NCI-H460 (cell line): ENCODE measurements at places on chromosomes 13 and 19. TPM values are rescaled to one million over a fixed set of nuclear protein-coding genes. Genes with fewer than 3 reads are reported as not detected.

GRCh38 chr19:35712567-35713505 is 5.0 kb upstream of the KMT2B start:
- no peak for DNase-seq

- DNase-seq = no peak
Observed at GRCh38 chr19:1845642-1846041, 2.6 kb downstream of the REXO1 start.

GRCh38 chr19:21308773-21309172 is 20.4 kb downstream of the ZNF708 start:
- no peak for DNase-seq

- no peak for DNase-seq
Observed at GRCh38 chr19:29576046-29576606, 30.0 kb upstream of the POP4 start.

- DNase-seq = no peak
Observed at GRCh38 chr19:38375098-38375493, 725 bp downstream of the PSMD8 start.

- DNase-seq = no peak
Observed at GRCh38 chr19:46803555-46803954, 15.2 kb upstream of the SLC1A5 start.

GRCh38 chr13:75153834-75154233 is 328.1 kb downstream of the TBC1D4 start:
- DNase-seq = no peak

- DNase-seq = peak; percentile 97
Observed at GRCh38 chr13:44306371-44307192, 67.0 kb upstream of the SERP2 start.

- DNase-seq = no peak
Observed at GRCh38 chr13:110562696-110563462, 1.4 kb upstream of the RAB20 start.

DNA sequence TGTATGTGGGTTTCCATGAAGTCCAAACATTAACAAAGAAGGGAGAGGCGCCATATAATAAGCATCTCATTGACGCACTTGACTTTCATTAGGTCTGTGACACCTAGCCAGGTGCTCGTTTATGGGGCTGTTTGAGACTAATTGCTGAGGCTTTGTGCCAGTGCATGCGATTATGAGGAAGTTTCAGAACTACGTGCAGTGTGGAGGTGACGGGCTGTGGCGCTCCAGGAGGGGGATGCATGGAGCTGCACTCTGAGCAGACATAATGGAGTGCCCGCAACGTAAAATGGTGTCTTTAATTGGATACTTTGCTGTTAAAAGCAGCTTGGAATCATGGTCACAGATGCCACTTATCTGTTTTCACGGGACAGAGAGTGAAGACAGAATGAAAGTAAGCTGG is 223.2 kb downstream of the FGF9 start:
- DNase-seq = no peak

GRCh38 chr13:65940720-65941119 is 1289.4 kb downstream of the PCDH9 start:
- DNase-seq = no peak

DNA sequence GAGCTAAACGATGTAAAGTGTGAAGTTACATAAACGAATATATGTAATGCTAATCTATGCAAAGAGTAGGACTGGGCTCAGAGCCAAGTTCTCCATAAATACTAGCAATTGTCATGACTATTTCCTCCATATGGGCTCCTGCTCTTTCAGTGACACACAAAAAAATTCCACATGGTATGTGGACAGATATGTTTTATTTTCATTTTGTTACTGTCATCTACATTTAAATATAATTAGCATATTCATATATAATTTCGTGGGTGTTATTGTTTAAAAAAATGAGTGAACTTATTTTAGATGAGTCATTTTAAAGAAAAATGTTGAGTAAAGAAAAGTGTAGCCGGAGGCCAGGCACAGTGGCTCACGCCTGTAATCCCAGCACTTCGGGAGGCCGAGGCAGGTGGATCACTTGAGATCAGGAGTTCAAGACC is 5.0 kb upstream of the IGSF23 start:
- no peak for DNase-seq

- peak; percentile 36 for DNase-seq
Observed at GRCh38 chr19:14450168-14450874, 17.2 kb downstream of the PKN1 start.

DNA sequence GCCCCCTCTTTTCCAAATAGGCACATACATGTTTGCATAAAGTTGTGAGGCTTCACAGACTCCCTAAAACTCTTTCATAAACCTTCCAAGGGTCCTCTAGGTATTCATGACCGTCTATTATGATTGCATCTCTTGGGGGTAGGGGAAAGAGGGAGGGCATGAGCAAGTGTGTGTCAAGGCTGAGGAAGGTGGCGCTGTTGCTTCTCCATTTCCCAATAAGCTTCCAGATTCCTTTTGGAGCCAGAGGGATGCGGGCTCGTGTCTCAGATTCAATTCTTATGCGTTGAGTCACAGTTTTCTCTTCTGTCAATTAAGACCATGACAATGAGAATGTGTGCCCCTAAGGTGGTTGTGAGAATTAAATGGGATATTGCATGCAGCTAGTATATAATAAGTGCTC is 51.0 kb upstream of the CYP2A7 start:
- DNase-seq = no peak

- no peak for DNase-seq
Observed at GRCh38 chr13:107031716-107032115, 463.8 kb upstream of the ARGLU1 start.

DNA sequence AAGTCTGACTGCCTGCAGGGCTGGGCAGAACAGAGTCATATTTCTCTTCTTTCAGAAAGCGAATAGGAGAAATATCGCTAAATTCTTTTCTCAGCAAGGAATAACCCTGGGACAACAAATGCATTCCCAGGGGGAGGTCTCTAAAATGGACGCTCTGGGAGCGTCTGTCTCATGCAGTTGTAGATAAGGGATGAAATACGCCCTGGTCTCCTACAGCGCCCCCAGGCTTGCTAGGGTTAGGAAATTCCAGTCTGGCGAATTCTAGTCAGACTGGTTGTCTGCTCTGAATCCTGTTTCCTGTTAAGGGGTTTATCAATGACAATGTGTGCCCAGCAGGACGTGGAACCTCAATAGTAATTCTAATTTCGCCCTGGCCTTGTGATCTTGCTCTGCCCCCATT is 1214.1 kb downstream of the DIAPH3 start:
- DNase-seq = no peak

- DNase-seq = no peak
Observed at GRCh38 chr13:49561062-49561410, 24.3 kb downstream of the RCBTB1 start.

- no peak for DNase-seq
Observed at GRCh38 chr19:23817519-23817918, 58.8 kb upstream of the ZNF681 start.

The MUC16 gene
- under 0.01 TPM in 1 of 2 replicates, not detected in the other for total RNA-seq

The TGFBR3L gene
- total RNA-seq = 6.0 and 10.9 TPM in 2 replicates

The PLIN5 gene
- not detected in 2 replicates for total RNA-seq

The S1PR4 gene
- 0.07 and 0.75 TPM in 2 replicates for total RNA-seq

The KANK2 gene
- total RNA-seq = 14.2 and 15.0 TPM in 2 replicates

The CLIP3 gene
- 0.27 and 0.35 TPM in 2 replicates for total RNA-seq
